Left lobe of liver (tissue), 2 donors: ENCODE measurements at places on chromosomes 7 and 10. TPM values are rescaled to one million over a fixed set of nuclear protein-coding genes. Genes with fewer than 3 reads are reported as not detected.

- DNase-seq: no peak
Observed at GRCh38 chr7:148672041-148672440, 26.7 kb upstream of the CUL1 start.

DNA sequence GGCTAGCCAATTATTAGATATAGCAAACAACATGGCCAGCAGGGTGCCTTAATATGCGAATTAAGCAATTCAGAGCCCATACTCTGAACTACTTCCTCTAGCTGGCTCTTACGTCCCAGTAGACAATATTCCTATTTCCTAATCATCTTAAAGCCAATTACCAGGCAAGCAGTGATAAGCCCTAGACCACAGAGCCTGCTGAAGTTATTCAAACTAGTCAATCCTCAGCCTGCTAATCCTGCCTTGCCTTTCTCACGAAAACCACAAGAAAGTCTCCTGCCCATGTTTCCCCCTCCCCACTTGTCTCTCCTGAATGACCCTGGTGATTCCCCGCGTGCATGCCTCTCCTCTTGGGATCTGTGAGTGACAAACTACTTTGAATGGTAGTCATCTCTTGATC is 86.8 kb upstream of the CACNA2D1 start:
- no peak for DNase-seq

DNA sequence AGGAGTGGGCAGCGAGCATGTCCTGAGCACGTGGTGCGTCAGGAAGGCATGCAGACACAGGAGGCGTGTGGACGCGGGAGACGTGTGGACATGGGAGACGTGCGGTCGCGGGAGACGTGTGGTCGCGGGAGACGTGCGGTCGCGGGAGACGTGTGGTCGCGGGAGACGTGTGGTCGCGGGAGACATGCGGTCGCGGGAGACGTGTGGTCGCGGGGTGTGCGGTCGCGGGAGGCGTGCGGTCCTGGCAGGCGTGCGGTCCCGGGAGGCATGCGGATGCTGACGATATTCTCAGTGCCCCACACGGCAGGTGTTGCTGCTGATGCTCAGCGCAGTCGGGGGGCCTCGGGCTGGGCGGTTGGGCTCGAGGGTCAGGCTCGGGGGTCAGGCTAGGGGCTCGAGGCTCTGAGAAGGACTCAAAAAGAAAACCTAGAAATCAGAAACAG is 94.2 kb downstream of the NKX6-2 start:
- DNase-seq: no peak

Gene NRAP
- total RNA-seq: 0.05 TPM

Gene SLC18A3
- total RNA-seq: not detected

DNA sequence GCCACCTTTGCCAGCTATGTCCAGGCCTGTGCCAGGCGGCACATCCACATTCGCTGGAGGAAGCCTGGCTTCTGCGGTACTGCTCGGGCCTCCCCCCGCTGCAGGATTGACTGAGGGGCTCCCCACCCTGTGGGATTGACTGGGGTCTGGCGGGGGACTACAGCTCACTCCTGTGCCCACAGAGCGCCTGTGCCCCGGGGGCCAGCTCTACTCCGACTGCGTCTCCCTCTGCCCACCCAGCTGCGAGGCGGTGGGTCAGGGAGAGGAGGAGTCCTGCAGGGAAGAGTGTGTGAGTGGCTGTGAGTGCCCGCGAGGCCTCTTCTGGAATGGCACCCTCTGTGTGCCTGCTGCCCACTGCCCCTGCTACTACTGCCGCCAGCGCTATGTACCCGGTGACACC is 6.7 kb upstream of the ZNF467 start:
- DNase-seq: no peak

- no peak for DNase-seq
Observed at GRCh38 chr7:731440-732085, 4.5 kb upstream of the PRKAR1B start.

Gene HMX2
- not detected for total RNA-seq

DNA sequence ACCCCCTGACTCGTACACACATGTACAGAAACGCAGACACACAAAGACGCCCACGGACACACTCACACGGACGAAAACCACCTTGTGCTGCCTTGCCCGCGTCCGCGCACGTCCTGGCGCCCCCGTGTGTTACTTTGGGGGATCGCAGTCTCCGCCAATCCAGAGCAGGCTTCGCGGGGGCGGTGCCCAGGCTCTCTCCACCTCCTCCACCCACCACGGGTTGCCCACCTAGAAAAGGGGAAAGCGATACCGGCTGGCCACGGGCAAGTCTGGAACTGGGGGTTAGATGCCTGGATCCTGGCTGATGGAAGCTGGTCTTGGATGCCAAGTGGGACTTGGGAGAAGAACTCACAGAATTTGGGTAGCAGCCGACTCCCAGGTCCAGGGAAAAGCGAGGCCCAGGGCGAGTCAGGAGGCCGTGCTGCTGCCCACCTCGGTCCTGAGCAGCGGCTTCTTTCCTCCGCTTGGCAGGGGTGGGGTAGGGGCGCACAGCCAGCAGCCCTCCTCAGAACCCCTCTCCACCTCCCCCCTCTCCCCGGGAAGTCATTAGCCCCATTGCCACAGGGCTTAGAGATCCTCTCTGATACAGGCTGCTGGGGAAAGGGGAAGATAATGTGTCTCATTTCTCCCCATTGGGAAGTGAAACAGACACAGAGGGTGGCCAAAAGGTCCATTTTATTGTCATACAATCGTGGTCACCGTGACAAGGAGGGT is 4.6 kb upstream of the VGF start:
- DNase-seq: peak; percentile 74

DNA sequence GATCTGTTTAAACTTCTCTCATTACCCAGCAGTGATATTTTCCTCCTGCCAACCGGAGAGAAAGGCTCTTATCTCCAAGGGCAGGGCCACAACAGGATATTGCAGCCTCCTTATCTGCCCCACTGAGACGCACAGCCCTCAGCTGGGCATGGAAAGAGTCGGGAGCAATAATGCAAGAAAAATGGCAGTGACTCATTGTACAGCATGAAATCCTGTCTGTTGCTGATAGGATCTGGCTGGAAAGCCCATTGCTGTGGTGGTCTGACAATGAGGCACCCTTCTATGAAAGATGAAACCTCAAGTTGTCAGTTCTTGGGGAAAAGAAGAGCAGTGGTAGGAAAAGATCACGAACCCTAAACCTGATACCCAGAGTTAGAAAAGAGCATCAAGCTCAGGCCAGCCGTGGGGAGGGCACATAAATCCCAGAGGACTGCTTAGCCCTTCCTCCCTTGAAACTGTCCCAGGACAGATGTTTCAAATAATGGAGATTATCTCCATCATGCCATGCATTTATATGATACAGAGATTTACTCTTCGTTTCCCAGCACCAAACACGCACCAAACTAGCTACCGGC is 47.0 kb upstream of the FIGNL1 start:
- DNase-seq: no peak

Gene EBF3
- total RNA-seq: not detected

GRCh38 chr10:14412624-14413023 is 81.9 kb upstream of the FRMD4A start:
- DNase-seq: no peak

- DNase-seq: peak; percentile 84
Observed at GRCh38 chr10:97515271-97515978, 16.7 kb downstream of the UBTD1 start.

Gene CDK14
- total RNA-seq: 21.6 TPM

Gene RPEL1
- not detected for total RNA-seq

DNA sequence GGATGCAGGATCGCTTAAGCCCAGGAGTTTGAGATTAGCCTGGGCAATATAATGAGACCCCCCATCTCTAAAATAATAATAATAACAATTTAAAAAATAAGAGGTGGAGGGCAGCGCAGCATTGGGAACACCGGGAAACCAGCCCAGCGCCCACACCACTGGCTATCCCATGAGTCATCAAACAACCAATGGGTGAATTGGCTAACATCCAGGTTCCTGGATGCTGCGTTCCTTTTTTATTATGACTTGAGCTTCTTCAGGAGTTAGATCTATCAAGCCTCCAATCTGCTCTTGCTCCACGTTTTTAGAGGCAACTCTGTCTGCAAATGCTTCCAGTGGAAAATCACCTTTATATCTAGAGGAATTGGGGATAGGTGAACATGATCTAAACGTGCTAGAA is 10.0 kb upstream of the LRRC4 start:
- no peak for DNase-seq

GRCh38 chr10:44960482-44961229 is 1.1 kb downstream of the RASSF4 start:
- DNase-seq: peak; percentile 49

DNA sequence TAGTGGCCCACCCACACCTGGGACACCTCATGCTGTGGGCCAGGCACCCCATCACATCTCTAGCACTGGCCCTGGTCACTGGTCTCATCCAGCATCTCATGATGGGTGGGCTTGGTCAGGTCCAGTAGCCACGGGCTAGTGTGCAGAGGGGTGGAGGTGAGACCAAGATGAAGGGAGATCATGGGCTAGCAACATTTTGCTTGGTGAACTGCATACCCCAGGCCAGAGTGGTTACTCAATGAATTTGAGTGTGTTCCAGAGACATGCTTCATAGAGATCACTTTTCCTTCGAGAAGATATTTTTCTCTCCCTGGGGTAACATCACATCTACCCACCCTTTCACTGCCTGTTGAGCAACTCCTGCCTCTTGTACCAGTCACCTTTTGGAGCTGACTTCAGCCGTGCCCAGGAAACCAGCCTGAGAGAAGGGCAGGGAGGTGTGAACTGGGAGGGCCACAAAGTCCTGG is 44.2 kb downstream of the MINDY4 start:
- no peak for DNase-seq

DNA sequence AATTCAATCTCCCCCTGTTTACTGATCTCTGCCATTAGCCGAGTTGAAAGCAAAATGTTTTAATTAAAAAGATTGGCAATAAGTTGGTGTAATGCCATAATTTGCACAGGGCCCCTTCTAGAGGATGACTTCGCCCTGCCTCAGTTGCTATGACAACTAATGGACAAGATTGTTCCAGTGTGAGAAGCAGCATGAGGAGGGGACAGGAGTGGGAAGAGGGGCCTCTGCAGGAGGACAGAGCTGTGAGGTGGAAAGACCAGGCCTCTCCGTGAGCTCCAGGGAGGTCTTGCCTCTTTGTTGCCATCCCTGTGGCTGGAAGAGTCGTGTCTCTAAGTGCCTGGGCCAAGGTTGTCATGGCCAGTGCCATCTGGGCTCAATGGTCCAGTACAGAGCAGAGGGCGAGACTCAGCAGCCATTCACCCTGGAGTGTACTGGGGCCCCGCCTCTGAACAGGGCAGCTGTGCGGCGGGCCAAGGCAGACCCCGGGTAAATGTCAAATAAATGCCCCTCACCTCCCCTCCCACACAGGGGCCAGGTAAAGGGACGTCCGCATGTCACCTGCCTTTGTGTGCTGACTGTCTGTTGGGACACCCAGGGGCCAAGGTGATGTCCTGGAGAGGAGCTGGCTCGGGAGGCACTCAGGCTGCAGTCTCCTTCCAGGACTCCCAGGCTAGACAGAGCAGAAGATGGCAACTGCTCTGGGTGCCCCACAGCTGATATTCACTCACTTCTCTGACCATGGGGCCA is 97.0 kb upstream of the RET start:
- DNase-seq: peak; percentile 37

- no peak for DNase-seq
Observed at GRCh38 chr10:6654571-6654970, 74.5 kb upstream of the PRKCQ start.

GRCh38 chr7:91140286-91140685 is 123.9 kb upstream of the FZD1 start:
- DNase-seq: no peak

DNA sequence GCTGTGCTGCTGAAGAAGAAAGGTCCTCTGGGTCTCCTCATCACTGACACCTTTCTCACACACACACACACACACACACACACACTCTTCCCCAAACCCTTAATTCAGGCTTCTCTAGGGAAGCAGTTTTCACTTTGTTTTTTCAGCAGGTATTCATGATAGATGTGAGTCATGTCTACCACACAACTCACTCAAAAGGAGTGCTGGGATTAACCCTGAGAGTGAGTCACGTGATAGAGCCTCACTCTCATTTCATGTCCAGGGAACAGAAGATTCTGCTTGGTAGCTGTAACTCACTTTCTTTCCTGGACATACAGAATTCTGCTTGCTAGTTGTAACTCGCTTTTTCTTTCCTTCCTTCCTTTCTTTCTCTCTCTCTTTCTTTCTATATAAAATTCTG is 45.4 kb downstream of the VIM start:
- no peak for DNase-seq

Gene GFRA1
- 75.2 TPM for total RNA-seq

DNA sequence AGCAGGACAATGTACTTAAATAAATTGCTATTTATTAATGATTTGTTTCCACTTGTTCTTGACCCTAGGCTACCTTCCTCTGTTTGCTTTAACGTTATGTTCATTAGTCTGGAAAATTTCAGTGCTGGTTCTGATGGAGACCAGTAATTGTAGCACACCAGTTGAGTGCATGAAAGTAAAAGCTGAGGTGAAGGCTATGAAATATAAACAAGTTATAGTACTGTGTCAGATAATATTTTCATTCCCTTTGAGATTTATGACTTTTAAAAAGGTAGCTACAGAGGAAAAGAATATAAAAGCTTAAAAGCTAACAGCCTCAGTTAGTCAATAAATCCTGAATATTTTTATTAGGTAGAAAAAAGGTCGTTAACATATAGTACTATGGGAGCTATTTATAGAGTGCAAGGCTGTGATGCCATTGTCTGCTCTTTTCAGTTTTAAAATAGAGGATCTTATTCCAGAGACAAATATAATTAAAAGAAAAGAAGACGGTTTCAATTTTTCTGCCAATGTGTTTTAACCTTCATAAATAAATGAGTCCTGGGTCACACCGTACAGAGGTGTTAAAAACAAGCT is 351.8 kb upstream of the ETV1 start:
- no peak for DNase-seq

- no peak for DNase-seq
Observed at GRCh38 chr7:88040694-88041093, 106.6 kb downstream of the ADAM22 start.

Gene LRIT1
- not detected for total RNA-seq

Gene COL17A1
- 0.13 TPM for total RNA-seq

Gene CYP51A1
- 77.5 TPM for total RNA-seq

Gene GCC1
- total RNA-seq: 10.2 TPM

Gene CFAP43
- 0.50 TPM for total RNA-seq

DNA sequence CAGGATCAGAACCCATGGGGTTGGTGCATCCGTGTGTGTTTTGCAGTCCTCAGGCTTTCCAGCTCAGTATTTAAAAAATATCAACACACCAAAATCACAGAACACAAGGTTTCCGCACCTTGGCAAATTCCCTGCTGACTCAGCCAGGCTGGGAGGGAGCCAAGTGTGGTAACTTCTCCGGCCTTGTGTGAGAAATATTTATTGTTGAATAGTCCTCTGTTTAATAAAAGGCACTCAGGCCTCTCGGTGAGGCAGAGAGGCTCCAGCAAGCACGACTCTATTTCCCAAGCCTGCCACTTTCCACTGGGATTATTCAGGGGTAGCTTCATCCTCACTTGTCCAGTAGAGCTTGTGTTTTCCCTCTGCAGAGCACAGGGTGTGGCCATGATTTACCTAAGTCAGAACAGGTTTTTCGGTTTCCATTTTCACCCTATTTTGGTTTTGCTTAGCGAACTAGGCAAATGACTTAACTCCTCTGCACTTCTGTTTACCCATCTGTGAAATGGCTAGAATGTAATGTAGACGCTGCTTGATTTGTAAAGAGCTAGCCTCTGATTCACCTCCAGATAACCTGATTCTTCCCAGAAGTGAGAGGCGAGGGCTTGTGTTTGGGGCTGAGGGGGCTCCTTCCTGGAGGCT is 13.0 kb upstream of the CHST15 start:
- peak; percentile 82 for DNase-seq

- no peak for DNase-seq
Observed at GRCh38 chr7:159007364-159007995, 137.2 kb downstream of the VIPR2 start.

Gene TBX20
- total RNA-seq: 1.5 TPM
